ENCODE measurements at places on chromosomes 4 and X.

DNA sequence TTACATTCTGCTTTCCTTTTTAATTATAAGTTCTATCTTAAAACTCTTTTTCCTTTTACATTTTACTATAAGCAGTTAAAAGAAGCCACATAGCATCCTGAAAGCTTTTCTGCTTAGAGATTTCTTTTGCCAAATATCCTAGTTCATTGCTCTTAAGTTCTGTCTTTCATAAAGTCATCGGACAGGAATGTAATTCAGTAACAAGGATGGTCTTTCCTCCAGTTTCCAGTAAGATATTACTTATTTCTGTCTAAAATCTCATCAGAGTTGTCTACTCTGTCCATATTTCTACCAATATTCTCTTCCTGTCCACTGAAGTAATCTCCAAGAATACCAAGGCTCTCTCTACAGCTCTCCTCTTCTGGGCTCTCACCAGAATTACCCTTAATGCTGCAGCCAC, 37.5 kb upstream of the ADH1C start:
- DNase-seq, result no peak

DNA sequence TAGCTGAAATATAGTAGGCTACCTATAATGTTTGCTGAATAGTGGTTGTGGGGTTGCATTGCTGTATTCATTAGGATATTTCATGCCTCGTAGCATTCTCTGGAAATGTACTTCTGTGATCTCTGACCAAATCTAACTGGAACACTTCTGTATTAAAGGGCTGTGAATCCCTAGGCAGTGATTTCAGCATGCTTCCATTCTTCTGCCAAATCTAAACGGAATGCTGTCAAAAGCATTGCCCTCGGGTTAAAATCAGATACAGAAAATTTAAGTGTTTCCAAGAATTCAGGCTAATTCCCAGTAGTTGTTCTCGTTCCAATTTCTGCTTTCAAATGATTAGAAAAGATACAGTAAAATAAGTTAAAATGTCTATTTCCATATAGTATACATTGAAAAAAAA, 1847.5 kb upstream of the IGFBP7 start:
- no peak for DNase-seq

- no peak for DNase-seq
Measured at GRCh38 chrX:36804066-36804465, 204.1 kb upstream of the FAM47C start.

DNA sequence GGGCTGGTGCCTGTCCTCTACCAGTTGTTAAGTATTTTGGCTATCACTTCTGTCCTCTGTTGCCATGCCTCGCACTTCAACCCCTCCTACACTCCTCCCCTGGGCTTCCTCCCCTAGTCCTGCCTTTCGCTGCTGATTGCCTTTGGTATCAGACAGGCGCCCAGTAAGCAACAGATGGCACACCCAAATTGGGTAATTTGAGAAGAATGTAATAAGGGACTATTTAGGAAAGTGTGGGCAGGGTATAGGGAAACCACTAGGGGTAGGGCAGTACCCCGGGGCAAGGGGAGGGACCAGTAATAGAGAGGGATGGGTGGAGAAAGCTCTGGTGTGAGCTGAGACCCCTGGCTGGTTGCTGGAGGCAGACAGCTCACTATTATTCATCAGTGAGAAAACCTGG, 172.7 kb upstream of the USP9X start:
- DNase-seq, result no peak

DNA sequence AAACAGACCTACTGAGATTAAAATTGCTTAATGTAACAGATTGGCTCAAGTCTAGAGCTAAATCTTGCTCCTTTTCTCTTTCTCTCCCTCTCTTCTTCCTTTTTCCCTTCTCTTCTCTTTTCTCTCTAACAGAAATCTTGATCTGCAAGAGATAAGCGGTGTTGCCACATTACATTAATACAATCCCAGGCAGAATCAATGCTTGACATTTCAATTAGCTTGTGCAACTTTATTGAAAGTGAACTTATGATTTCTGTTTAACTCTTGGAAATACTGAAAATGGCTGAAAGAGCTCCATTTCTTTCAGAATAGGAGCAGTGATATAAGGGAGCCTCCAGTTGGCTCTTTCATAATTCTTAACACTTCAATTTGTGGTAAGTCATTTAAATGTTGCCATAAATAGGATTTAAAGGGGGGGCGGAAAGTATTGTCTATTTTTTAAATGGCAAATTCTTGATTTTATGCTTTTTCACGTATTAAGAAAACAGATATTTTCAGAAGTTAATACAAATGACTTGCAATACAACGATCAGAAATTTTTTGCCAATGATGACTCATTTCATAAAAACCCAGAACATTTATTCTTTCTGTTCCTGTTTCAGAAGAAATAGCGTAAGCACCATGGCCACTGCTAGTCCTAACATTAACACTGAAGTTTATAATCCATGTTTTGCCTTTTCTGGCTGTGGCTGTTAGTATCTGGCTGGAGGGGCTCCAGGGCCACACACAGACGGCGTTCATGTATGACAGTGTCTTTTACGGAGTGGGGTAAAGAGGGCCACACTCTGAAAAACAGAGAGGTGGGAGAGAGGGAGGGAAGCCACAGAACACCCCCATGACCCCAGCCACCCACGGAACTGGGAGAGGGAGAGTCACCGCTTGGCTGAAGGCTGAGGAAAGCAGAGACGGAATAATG, 115.7 kb upstream of the FAT1 start:
- DNase-seq, result no peak

GRCh38 chrX:10722851-10723250, 102.5 kb upstream of the MID1 start:
- peak; percentile 15 for DNase-seq

DNA sequence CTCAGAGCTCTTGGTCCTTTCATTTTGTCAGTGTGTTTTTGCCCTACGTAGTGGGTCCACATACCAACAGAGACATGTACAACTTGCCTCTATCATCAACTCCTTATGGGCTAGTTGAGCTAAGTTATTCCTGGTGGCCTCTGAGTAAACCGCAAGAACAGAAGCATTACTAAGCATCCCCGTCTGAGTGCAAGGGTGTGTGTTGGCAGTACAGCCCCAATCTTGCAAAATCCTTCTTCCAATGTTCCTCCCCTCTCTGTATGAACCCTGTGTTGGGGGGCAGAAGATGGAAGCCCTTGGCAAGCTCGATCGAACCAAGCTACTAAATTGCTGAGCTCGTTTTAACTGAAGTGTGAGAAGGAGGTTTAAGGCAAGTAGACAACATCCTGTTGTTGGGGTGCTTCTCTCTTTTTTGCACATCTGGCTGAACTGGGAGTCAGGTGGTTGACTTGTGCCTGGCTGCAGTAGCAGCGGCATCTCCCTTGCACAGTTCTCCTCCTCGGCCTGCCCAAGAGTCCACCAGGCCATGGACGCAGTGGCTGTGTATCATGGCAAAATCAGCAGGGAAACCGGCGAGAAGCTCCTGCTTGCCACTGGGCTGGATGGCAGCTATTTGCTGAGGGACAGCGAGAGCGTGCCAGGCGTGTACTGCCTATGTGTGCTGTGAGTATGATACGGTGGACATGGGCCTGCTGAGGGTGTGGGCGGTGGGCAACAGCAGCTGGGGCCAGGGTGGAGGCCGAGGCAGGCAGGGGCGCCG, at the start of gene SH2D1A:
Gene SH2D1A (plus strand): TSS at position 447 of the 760 bp plus-strand sequence. CDS start 80 bp downstream, at position 527.
- no peak for DNase-seq

DNA sequence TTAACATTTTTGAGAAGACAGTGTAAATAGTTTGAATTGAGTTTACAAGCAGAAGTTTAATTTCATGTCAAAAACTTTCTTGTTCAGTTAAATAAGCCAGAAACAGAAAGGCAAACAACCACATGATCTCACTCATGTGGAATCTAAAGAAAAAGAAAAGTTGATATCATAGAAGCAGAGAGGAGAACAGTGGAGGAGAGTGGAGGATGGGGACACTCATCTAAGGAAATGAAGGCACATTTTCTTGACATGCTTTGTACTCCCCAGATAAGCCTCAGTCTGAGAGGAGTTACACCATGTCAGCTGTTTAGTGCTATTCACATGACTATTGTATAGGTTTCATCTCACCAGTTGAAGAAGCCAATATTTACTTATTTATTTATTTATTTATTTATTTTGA, 13.5 kb downstream of the SNCA start:
- DNase-seq, result no peak

GRCh38 chr4:27490766-27491165, 630.1 kb downstream of the STIM2 start:
- no peak for DNase-seq

GRCh38 chrX:14875624-14876023, 2.4 kb downstream of the MOSPD2 start:
- no peak for DNase-seq

- DNase-seq, result no peak
Measured at GRCh38 chrX:122500556-122500955, 683.5 kb upstream of the GRIA3 start.

- no peak for DNase-seq
Measured at GRCh38 chrX:122914256-122914655, 269.8 kb upstream of the GRIA3 start.

GRCh38 chr4:6890358-6890757, 19.3 kb upstream of the TBC1D14 start:
- DNase-seq, result no peak

DNA sequence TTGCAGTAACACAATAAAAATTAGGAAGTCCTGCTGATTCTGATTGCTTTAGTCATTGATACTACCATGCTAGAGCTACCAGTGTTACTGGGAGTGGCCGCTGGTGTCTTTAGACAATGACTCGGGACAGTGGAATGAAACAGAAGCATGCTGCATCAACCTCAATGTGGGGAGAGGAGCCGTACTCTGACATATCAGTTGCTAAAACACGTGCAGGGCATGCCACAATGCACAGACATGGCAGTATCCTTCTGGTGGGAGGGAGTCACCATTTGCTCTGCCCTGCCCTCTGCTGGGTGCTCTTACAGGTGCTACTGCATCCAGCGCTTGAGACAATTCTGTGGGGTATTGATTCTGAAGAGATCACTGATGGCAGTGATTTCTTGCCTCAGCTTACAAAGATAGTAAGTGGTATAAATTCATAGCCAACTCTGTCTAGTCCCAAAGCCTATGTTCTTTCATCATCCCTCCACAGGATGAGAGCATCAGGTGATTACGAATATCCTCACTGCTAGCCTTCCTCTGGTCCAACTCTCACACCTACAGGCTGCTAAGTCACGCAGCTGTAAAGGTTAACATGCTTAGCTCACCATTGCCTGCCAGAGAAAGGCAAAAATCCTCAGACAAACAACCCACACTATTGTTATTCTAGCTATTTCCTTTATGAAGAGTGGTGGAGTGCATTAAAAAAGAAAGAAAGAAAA, 43.7 kb downstream of the NSG1 start:
- peak; percentile 16 for DNase-seq

DNA sequence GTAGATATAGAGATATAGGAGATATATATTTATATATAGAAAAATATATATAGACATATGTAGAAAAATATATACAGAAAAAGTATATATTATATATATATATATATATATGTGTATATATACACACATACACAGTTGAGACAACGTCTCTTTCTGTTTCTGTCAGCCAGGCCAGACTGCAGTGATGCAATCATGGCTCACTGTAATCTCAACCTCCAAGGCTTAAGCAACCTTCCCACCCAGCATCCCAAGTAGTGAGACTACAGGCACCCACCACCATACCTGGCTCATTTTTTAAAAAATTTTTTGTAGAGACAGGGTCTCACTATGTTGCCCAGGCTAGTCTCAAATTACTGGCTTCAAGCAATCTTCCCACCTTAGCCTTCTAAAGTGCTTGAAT, 426.3 kb downstream of the GPM6A start:
- no peak for DNase-seq

DNA sequence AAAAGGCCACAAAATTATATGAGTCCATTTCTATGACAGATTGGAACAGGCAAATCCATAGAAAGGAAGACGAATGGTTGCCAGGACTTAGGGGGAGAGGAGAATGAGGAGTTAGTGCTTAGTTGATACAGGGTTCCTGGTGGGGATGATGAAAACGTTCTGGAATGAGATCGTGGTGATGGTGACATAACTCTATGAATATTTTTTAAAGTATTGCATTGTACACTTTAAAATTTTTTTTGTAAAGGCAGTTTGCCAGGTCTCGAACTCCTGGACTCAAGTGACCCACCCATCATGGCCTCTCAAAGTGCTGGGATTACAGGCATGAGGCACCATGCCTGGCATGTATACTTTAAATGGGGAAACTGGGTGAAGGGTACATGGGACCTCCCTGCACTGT, 9.9 kb upstream of the CCNQ start:
- DNase-seq, result no peak

- DNase-seq, result no peak
Measured at GRCh38 chr4:154961263-154961662, 180.2 kb downstream of the RBM46 start.

DNA sequence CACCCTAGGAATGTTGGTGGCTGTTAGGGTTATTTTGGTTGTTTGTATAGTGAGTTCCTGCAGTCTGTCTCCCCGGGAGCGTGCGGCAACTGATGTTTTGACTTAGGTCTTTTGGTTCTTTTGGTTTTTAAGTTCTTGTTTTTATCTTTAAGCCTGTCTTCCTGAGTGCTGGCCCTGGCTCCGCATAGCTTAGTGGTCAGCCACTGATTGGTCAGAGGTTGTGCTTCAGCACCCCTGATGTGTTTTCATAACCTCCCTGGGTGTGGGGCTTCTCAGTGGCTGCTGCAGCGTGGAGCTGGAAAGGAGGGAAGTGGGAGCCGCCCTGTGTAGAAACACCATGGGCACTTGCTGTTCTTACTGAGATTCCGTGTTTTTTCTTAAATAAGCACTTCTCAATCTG, 5.1 kb downstream of the PIGG start:
- DNase-seq, result no peak

- DNase-seq, result no peak
Measured at GRCh38 chr4:75723163-75724065, 963 bp upstream of the USO1 start.

DNA sequence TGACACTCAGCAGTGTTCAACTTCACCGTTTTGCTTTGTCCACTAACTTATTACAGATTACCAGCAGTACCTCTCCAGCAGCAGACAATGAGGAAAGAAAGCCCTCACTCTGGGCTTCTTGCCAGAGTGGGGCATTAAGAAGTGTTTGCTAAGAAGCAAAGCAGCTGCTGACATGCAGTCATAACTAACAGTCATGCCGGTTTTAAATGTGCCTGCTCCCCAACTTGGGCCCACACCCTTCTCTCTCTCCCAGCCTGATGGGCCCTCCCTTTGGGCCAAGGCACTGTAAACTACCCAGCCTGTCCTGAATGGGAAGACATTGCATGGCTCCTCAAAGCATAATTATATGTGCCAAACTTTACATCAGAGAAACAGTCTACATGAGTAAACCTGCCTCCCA, 54.6 kb upstream of the HHIP start:
- peak; percentile 26 for DNase-seq

DNA sequence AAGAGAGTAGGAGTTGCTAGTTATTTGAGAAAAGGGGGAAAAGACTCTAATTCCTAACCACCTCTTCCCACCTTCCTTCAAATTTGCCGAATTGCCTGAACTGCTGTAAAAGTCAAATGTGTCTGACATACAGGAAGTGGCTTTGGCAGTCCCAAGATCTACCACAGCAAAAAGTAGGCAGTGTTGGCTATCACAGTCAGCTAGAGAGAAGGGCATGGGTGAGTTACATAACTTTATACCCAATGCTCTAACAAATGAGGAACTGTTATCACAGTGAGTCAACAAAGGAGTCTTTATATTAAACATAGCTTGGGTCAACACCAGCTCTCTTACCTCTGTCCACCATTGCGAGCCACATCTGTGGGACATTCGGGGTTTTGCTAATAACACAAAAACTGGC, 2.4 kb upstream of the MBNL3 start:
- no peak for DNase-seq

- DNase-seq, result no peak
Measured at GRCh38 chr4:73311428-73311827, 52.8 kb upstream of the ANKRD17 start.

GRCh38 chrX:36581030-36581429, 427.1 kb upstream of the FAM47C start:
- no peak for DNase-seq

- DNase-seq, result no peak
Measured at GRCh38 chrX:105120463-105120862, 100.0 kb downstream of the TEX13A start.
